RPMI7951 (cell line): ENCODE measurements at places on chromosomes 13 and 19. TPM values are rescaled to one million over a fixed set of nuclear protein-coding genes. Genes with fewer than 3 reads are reported as not detected.

Gene OR10H1
- total RNA-seq: not detected in 2 replicates

Gene THSD8
- not detected in 2 replicates for total RNA-seq

GRCh38 chr19:14354445-14354844, 26.8 kb upstream of the ADGRE5 start:
- no peak for DNase-seq

- peak; percentile 79 for DNase-seq
Measured at GRCh38 chr19:16885166-16885565, 3.6 kb upstream of the F2RL3 start.

DNA sequence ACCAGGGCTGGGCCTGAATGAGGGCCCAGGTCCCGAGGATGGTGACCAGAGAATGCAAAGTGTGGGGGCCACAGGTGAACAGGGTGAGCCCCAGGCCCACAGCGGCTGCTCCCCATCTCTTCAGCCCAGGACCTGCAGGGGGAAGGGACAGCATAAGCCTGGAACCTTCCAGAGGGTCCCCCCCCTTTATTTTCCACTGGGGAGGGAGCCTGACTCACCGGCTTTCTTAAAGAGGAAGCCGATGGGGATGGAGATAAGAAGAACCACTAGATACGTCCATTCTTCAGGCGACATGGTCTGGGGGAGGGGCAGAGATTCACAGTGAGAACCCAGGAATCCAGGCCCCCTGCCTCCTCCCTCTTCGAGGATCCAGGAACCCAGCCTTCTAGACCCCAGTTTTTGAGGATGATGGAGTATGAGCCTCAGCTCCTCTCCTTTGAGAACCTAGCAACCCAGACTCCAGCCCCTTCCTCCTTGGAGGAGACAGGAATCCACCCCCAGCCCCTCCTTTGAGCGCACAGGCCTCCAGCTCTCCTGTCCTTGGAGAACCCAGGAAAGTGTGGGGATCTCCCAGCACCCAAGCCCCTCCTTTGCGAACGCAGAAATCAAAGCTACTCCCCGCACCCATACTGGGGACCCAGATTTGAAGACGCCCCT, 1.0 kb downstream of the MBOAT7 start:
- peak; percentile 91 for DNase-seq

Gene FLT1
- total RNA-seq: 6.2 and 7.4 TPM in 2 replicates

DNA sequence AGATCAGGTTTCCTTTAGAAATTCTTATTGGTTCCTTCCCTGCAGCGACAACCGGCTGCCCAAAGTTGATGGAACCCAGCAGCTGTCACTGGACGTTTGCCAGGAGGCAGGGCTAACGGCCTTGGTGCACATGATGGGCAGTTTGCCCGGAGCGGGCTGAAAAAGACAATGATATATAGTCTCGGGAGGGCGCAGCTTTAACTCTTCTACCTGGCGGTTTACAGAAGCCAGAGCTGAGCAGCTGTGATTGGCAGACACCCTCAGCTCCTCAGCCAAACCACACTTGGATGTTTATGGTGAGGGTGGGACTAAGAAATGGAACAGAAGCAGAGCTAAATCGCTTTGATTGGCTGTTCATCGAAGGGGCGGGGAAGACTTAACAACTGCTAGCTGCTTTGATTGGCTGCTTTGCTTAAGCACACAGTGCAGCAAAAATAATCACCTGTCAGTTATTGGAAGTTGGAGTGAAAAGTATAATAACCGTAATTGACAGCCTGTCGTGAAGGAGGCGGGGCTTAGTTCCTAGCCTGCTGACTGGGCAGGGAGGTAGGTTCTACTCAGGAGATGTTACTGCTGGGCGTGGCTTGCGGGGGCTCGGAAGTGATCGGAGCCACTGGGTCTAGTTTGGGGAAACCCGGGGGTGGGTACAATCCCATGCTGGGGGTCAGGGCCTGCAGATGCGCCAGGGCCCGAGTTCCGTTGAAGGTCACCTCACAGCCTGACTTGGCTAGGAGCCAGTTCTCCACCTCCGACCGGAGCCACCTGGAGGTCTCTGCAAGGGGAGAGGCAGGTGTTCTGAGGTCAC, 7.5 kb downstream of the EMP3 start:
- DNase-seq: peak; percentile 98

GRCh38 chr13:31675440-31675953, 63.8 kb upstream of the RXFP2 start:
- DNase-seq: peak; percentile 51

Gene ZNF154
- total RNA-seq: not detected in 2 replicates

- peak; percentile 94 for DNase-seq
Measured at GRCh38 chr19:2549701-2550191, 73.8 kb downstream of the GADD45B start.

Gene RAB3D
- 6.2 and 7.5 TPM in 2 replicates for total RNA-seq

- DNase-seq: no peak
Measured at GRCh38 chr13:42538996-42539395, 35.0 kb upstream of the TNFSF11 start.

- DNase-seq: no peak
Measured at GRCh38 chr19:6876748-6877147, 10.6 kb upstream of the ADGRE1 start.

Gene GTF2F2
- total RNA-seq: 29.9 and 31.7 TPM in 2 replicates

Gene PCP2
- total RNA-seq: not detected in 2 replicates

Gene ICAM4
- total RNA-seq: 0.24 and 0.39 TPM in 2 replicates

GRCh38 chr19:56670401-56670960, 1.1 kb downstream of the ZNF835 start:
- DNase-seq: no peak

Gene PSG2
- total RNA-seq: not detected in 2 replicates

DNA sequence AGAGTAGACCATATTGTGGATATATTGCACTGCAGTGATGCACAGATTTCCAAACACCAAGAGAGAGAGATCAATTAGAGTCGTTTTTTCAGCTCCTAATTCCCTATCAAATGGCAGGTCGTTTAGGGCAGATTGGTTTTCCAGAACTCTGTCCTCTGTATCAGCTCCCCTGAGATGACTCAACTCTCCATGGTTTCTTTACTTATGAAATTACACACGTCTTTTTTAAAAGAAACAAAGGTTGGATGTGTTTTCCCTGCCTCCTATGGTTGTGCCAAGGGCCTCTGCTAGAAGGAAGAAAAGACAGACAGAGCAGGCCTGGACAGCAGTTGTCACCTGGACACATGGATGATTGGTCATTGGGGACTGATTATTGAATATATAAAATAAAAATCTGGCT, 478.1 kb upstream of the NBEA start:
- DNase-seq: no peak

Gene ACP7
- 0.10 TPM in 1 of 2 replicates, not detected in the other for total RNA-seq

DNA sequence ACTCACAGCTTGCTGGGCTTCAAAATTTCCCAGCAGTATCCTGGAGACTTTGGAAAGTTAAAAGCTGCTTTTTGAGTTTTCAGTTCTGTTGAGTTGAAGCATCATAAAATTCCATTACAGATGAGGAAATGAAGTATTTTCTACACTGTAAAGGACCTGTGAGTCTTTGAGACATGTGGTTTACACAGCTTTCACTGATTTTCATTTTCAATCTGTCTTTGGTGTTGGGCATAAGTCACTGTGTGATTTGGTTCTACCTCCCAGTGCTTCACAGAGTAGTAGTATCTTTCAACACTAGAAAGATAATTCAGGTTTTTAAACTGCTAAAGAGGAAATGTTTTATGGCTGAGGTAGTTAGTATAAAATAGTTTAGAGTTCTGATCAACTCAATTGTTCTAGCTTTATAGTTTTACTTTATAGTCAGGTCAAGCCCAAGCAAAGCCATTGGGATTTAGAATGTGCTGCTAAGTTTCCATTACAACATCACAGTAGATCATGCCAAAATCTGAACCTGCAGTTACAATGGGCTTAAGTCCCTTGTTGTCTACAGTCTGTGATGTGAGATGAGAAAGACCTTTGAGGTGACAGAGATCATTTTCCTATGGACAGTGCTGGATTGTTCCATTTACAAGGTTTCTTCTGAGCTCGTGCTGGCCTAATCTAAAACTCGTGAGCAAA, 161.6 kb downstream of the FLT1 start:
- no peak for DNase-seq

Gene LRRC8E
- 5.2 and 7.3 TPM in 2 replicates for total RNA-seq

GRCh38 chr19:55082020-55082851, 6.6 kb downstream of the EPS8L1 start:
- DNase-seq: peak; percentile 69

- no peak for DNase-seq
Measured at GRCh38 chr13:83297586-83298290, 584.5 kb downstream of the SLITRK1 start.

DNA sequence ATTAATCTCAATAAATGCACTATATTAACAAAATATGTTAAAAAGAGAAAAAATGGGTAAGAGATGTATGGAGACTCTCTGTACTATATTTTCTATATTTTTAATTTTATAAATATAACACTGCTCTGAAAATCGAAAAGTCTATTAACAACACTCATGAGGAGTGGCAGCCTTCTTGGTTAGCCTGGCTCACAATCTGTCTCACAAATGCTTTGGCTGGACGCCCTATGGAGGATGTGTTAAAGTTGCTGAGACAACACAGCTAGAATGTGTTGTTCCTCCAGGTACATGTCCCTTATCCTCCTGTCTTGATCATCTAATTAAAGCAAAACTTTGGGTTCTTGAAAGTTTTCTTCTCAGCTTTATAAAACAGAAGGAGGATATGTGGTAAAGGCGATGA, 396.6 kb upstream of the PCDH20 start:
- DNase-seq: no peak

GRCh38 chr19:7888145-7888825, at the start of gene LRRC8E:
TSS of gene LRRC8E (plus strand) at chr19:7888510. CDS start at chr19:7895604, 7,094 bp downstream.
- DNase-seq: peak; percentile 72

DNA sequence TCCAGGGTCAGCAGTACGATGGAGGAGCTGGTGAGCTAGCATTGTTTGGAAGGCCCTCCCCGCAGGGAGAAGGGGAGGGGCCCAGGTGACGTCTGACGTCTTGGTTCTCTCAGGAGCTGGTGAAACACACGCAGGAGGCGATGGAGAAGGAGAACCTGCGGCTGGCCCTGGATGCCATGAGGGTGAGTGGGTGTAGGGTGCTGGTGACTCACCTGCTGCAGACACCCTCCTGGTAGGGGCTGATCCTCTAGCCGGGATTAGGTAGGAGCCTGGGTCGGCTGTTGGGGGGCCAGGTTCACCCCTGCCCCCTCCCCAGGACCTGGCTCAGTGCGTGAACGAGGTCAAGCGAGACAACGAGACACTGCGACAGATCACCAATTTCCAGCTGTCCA, 55.8 kb downstream of the VAV1 start:
- no peak for DNase-seq

DNA sequence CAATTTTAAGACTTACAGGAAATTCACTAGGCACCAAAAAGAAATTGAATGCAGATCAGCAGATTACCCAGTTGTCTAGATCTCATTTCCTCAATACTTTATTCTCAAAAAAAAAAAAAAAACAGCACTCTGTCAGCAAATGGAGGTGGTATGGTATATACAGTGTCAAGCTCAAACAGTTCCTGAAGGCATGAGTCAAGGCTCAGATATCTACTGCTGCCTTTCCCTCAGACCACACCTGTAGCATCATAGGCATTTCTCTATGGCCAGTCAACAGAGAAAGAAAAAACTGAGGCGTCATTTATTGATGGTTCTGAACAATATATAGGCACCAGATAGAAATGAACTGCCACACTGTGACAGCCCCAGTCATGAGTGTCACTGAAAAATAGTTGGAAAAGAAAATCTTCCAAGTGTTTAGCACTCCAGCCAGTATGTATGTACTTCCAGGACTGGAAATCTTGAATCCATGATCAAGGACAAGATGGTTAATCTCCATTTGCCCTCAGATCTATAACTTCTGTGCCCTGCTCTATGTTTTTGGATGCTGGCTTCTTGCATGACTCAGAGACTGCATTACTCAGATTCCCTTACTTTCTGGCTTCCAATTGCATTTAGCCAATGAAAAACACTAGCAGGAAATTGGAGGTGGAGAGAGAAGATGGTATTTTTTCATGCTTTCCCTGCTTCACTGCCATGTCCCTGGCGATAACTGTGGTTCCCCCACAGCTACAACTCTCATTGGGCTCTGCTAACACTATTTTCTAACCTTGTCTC, 8.4 kb upstream of the COG3 start:
- peak; percentile 35 for DNase-seq

GRCh38 chr13:26784704-26785639, 24.4 kb upstream of the GPR12 start:
- no peak for DNase-seq

- DNase-seq: no peak
Measured at GRCh38 chr19:35642798-35643254, 1.3 kb downstream of the ETV2 start.

DNA sequence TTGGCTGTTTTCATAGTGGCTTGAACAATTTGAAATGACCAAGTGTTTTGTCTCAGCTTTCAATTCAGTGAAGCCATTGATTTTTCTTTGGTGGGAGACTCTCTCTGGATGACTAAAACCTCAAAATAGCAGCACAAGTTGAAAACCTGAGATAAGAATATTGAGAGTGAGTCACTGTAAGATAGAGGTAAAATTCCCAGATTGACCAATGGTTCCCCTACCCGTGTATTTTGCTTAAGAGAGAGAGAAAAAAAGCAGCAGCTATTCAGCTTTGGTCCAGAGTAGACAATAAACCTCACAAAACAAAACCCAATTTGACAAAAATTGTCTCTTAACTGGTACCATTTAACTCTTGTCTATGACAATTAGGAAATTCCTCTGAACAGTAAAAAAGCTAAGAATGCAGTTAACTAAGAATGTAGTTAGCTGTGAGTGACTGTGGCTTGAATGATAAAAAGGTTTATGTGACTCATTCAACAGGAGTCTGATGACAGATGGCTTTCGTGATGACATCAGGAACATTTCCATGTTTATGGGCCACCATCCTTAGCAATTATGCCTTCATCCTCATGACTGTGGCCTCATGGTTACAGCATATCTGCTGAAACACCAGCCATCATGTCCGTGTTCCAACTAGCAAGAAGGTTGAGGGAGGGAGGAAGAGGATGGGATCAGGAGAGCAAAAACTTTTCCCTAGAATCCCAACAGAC, 356.9 kb downstream of the NDFIP2 start:
- peak; percentile 71 for DNase-seq

Gene RASAL3
- total RNA-seq: 0.72 and 0.88 TPM in 2 replicates

DNA sequence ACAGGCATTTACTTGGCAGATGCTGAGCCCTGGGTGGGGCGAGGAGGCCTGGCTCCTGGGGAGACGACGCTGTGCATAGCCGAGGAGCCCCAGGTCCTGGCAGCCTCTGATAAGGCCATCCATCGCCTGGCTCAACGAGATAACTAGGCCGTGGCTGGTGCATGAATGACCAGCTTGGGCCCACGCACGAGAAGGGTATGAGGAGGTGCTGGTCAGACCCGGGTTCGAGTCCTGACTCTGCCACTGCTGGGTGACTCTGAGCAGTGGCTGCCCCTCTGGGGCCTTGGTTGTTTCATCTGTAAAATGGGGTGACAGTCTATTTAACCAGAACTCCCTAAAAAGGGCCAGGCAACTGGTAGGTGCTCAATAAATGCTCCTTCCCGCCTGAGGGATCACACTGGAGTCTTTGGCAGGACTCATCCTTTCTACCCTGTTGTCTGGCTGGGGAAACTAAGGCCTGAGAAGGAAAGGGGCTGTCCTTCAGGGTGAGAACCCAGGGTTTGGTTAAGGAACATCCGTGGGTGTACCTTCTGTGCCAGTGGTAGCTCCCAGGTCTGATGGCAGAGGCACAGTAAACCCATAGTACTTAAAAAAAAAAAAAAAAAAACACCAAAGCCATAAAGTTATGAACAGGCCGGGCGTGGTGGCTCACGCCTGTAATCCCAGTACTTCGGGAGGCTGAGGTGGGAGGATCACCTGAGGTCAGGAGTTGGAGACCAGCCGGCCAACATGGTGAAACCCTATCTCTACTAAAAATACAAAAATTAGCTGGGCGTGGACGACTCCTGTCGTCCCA, 8.1 kb upstream of the ARRDC2 start:
- no peak for DNase-seq

Gene ZNF813
- 4.7 and 4.9 TPM in 2 replicates for total RNA-seq

Gene DCT
- under 0.01 TPM in 1 of 2 replicates, not detected in the other for total RNA-seq

GRCh38 chr13:29713839-29714238, 118.4 kb upstream of the SLC7A1 start:
- DNase-seq: peak; percentile 26
